ENCODE measurements at places on chromosomes 3 and 15. TPM values are rescaled to one million over a fixed set of nuclear protein-coding genes. Genes with fewer than 3 reads are reported as not detected.

The FILIP1L gene
- total RNA-seq, result 11.0 TPM

The RAB5A gene
- 81.3 TPM for total RNA-seq

The RHOV gene
- total RNA-seq, result 0.16 TPM

The EPHA6 gene
- total RNA-seq, result not detected

The NPAP1 gene
- total RNA-seq, result not detected

The C3orf49 gene
- not detected for total RNA-seq

The FAM174B gene
- total RNA-seq, result 5.2 TPM

The TLR9 gene
- total RNA-seq, result not detected

The GOLGA6L4 gene
- 1.3 TPM for total RNA-seq

The FEZF2 gene
- not detected for total RNA-seq

The SERPINI1 gene
- 2.1 TPM for total RNA-seq

Data from hair follicle dermal papilla cell (primary cell).